Stimulated activated CD4-positive, alpha-beta T cell treated with anti-CD3 and anti-CD28 coated beads, Interleukin-1b, Interleukin-23, amount 100 ng/mL, for 4 hours (primary cell): ENCODE measurements at places on chromosomes 1 and 21.

- no peak for DNase-seq
These were observed 79.7 kb downstream of the LRRN2 start for GRCh38 chr1:204605791-204606190.

DNA sequence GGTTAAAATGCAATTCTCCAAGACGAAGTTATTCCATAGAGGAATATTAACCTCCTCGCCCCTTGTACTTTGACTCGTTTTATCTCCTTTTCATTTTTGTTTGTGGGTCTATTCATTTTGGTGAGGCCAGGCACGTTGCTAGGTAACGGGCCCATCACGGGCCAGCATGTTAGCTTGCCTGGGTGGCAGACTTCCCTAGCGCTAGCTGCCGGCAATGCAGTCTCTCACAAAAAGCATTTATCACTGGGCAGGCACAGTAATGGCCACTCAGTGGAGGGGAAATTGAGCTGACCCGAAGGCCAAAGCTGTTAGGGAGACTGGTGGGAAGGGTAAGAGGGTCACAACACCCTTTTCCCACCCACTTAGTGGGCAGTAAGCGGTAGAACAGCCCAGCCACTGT is 234.4 kb upstream of the FOXD3 start:
- no peak for DNase-seq

GRCh38 chr1:160662910-160663309 is 16.1 kb upstream of the SLAMF1 start:
- DNase-seq: no peak

DNA sequence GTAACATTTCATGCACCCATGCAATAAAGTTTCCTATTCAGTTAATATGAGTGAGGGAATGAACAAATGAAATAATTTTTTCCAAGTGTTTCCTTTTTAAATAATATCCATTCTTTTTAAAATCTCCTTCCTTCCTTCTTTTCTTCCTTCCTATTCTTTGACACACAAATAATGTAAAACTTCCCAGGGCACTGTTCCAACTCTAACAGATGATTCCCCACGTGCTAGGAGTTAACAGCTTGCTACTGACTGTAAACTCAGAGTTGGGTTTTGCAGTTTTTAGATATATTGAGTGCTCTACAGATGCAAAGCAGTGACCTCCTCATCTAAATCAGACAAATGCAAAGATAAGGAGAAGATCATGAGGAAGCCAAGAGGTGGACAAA is 54.0 kb upstream of the POU2F1 start:
- DNase-seq: no peak

DNA sequence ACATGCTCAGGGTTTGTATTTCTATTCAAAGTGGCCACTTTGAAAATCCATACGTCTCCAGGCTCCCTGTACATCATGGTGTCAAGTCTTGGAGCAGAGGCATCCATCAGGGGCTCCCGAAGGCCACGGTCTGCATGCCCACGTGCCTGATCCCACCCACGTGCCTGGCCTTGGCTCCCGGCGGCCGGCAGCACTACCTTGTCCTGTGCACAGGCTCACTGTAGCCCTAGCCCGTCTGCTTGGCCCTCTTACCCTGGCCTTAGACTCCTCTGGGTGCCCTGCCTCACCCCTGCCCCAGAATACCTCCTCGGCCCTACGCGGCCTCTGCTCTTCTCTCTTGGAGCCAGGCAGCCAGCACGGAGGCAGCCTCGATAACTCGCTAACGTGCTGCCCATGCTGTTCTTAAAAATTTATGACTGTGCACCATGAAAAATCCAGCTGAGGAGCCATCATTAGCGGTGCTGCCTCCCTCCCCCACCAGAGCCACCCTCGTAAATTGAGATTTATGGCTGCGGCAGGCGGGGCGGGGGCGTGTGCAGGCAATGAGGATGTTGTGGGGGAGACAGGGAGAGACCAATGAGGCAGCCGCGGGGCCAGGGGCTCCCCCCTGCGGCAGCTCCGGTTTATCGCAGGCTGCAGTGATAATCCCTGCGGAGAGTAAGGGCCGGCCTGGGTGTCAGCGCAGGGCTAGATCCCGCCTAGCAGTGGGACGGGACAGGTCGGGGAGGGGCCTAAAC is 24.6 kb downstream of the DMAP1 start:
- DNase-seq: peak; percentile 19

DNA sequence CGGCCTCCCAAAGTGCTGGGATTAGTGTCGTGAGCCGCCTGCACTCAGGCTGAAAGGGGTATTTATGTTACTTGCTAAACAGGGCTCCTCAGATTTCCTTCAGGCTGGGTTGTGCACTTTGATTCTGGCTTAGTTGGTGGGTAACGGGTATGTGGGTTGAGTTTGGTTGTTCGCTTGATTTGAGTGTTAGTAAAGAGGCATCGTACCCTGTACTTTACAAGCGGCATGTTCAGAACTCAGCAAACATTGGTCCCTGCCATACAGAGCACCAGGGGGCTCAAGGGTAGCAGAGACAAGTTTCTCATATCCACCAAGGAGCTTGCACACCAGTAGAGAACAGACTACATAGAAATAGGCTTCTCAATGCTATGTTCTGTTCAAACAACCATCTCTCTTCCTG is 147.8 kb downstream of the PGBD5 start:
- no peak for DNase-seq

- DNase-seq: no peak
These were observed 3.9 kb upstream of the OLFML3 start for GRCh38 chr1:113975211-113975895.

GRCh38 chr1:57889676-57890320 is 465.9 kb upstream of the DAB1 start:
- DNase-seq: no peak

- no peak for DNase-seq
These were observed 5.1 kb upstream of the LHX9 start for GRCh38 chr1:197911857-197912696.

DNA sequence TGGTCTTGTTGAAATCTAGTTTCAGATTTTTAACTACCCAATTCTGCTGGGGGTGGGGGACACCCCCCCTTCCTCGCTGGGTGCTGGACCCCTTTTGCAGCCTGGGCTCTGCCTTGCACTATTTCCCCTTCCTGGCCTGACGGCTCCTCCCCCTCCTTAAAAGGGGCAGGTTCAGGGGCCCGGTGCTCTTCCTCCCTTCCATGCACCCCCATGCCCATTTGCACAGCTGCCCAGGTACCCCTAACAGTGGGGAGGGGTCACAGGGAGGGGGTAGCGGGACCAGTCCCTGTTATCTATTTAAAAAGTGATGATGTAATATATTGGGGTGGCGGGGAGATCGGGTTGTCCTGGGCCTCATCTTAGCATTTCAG is 15.3 kb downstream of the ZBTB7B start:
- DNase-seq: no peak

- no peak for DNase-seq
These were observed 18.0 kb downstream of the INKA2 start for GRCh38 chr1:111720977-111721786.

DNA sequence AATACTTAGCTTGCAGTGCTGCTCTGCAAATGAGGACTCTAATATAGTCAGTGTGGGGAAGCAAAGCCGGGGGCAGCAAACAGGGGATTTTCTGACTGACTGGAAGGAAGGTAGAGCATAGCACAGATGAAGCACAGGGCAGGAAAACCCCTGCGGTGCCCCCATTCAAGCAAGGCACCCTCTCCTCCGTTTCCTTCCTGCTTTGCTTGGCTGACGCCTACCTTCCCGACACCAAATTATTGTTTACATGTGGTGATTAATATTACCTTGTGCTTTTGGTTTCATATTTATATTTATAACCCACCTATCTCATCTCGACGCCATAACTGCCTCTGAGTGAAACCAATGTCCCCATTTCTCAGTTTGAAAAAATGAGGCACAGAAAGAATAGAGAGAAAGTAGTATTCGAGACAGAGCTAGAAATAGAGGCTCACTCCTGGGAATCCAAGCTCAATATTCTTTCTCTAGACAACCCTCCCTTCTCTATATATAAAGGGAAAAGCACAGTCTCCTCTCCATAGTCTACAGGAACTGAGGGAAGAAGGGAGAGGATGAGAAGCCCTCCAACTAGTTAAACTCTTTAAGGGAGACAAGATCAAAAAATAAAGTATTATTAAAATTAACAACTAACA is 41.3 kb downstream of the PIK3C2B start:
- DNase-seq: peak; percentile 71

DNA sequence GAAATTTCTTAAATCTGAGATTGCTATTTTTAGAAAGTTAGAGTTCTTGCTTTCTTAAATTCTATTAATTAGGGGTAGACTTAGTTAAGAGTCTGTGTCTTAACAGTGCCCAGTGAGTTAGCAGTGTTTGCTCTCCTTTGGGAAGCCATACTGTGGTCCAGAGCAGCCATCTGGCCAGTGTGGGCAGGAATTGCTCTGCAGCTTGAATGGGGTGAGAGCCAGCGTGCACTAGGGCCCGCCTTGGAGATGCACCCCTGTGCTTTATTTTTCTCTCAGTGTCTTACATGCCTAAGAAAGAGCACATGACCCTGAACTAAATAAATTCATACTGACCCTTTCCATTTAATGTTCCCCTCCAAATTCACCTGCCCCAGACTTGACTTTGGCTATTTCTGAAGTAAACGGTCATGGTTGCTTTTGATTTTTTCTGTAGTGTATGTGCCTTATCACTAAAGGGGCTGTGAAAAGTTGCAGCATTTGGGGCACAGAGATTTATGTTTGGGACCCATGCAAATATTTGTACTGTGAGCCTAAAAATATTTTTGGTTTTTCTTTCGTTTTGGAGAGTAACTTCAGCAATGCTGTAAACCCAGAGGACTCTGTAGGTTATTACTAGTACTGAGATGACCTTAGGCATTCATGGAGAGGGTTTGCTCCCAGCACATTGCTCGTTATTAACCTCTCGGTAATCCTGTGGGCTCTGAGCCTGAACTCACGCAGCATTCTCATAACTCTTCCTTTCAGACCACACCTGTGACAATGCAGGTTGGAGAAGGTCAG is 21.3 kb upstream of the KCNQ4 start:
- DNase-seq: no peak

- DNase-seq: no peak
These were observed 221.8 kb downstream of the CENPF start for GRCh38 chr1:214824763-214825162.

DNA sequence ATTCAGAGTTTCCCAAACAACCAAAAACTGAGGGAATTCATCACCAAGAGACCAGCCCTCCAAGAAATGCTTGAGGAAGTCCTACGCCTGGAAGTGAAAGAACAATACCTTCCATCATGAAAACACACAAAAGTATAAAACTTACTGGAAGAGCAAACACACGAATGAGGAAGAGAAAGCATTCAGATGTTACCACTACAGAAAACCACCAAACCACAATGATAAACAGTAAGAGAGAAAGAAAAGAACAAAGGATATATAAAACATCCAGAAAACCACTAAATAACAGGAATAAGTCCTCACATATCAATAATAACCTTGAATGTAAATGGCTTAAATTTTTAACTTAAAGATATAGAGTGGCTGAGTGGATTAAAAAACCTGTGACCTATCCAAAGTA is 58.5 kb upstream of the BCL10 start:
- DNase-seq: no peak

DNA sequence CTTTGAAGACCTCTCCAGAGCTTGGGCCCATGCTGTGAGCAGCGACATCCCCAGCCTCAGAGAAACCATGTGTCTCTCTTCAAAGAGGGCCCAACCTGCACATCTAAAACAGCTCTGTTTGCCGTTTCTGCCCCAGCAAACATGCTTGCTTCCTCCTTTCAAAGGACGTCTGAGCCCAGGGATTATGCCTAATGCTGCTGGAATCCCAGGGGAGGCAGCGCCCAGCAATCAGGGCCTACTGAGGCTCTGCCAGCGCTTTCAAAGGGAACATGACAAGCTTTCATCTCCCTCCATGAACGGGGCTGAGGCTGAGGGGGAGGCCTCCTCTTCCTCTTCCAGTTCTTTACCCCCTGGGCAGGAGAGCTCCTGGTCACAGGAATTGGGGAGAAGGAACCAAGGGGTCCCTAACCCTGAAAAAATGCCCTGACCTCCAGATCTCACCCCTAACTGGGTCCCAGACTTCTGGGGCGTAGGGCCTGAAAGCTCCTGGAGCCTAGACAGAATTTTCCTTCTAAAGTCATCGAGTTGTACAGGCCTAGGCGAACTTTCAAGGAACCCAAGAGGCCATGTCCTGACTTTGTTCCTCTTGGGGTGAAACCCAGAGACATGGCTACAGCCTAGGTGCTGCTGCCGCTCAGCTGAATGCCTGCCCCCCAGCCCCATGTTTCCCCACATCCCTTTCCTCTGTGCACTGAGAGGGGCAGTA is 13.4 kb upstream of the ASCL5 start:
- no peak for DNase-seq

DNA sequence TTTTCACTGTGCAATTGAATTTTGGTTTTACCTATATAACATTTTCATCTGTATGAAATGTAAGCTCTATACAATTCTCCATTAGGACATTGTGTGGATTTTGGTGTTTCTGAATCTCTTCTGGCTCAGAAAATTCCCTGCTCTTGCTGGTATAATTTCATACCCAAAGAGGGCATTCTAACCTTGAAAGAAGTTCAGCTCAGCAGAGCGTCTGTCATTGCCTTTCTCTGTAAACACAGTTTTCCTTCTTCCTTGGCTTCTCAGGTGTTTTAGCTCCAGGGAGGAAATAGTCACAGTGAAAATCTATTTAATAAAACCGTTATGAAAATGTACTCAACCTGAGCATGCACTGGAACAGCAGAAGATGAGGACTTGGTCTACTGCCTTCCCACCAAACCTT is 16.0 kb downstream of the DISC1 start:
- DNase-seq: no peak

- no peak for DNase-seq
These were observed 35.7 kb upstream of the MAN1C1 start for GRCh38 chr1:25580927-25581326.

GRCh38 chr21:43916691-43917514 is 51.9 kb downstream of the AGPAT3 start:
- peak; percentile 41 for DNase-seq

DNA sequence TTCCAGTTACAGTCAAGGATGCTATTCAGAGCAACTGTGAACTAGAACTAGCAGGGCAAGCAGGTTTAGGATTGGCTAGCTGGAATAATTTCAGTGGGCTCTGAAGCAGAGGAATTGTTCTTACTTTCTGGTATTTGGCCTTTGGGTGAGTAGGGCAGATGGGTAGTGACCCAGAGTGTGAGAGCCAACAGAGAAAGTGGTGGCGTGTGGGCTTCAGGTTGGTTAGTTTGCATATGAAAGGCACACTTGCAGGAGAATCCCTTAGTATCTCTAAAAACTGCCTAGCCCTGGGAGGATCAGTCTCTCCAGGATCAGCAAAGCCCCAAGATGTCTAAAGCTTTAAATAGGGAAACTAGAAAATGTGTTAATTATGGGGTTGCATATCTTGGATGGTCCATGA is 67.6 kb upstream of the LRRC8B start:
- no peak for DNase-seq

DNA sequence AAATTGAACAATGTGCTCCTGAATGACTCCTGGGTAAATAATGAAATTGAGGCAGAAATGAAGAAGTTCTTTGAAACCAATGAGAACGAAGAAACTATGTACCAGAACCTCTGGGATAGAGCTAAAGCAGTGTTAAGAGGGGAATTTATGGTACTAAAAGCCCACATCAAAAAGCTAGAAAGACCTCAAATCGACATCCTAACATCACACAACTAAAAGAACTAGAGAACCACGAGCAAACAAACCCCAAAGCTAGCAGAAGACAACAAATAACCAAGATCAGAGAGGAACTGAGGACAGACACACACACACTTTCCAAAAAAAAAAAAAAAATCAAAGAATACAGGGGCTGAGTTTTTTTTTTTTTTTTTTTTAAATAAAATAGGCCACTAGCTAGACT is 564.2 kb downstream of the SMYD3 start:
- DNase-seq: no peak

GRCh38 chr1:185488808-185489207 is 171.8 kb upstream of the IVNS1ABP start:
- DNase-seq: no peak
